HTR-8/SVneo (cell line): ENCODE measurements at places on chromosomes 4 and X.

- DNase-seq = no peak
Measured at GRCh38 chrX:76971393-76972376, 475.5 kb upstream of the FGF16 start.

DNA sequence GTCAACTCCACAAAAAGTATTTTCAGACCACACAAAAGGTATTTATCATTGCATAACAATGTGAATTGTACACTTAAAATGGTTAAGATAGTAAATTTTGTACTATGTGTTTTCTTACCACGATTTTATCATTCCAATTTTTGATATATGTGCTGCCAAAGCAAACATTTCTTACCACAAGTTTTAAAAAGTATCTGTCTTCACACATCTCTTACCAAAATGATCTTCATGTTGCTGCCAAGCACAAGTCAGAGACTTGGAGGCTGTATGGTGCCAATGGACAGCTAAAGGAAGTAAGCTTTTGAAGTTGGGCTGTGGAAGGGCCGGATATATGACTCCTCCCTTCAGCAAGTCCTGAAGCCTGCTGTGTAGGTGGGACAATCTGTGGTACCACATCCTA lies 67.9 kb downstream of the TMLHE start:
- DNase-seq = no peak

DNA sequence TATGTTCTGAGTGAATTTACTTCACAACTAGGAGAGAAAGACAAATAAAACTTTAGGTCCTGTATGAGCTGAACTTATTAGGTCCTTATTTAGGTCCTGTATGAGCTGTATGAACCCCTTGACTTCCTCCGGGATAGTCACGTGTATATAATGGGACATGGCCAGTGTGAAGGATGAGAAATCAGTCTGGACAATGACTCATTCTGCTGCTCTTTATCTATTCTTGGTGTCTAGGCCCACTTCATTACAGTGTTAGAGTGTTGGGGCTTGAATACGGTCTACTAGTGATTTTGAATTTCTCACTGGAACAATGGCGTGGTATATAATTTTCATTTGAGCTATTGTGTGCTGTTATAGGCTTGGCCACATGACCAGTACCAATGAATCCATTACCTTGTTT lies 21.9 kb downstream of the STK26 start:
- DNase-seq = no peak

DNA sequence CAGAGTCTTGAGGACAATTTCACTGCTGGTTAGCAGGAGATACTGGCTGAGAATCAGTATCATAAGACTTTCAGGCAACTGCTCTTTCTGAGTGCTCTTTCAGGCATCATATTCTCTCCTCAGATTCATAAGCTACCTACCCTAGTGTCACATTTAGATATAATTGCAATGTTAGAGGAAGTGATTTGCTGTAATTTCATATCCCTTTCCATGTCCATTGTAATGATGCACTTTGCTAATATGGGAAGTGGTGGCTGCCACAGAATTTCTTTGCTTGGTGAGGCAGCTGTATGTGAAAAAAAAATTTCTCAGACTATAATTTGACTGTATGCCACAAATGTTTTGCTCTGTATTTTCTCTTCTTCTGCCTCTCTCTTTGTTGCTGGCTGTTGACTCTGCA lies 63.3 kb downstream of the DOCK11 start:
- no peak for DNase-seq

DNA sequence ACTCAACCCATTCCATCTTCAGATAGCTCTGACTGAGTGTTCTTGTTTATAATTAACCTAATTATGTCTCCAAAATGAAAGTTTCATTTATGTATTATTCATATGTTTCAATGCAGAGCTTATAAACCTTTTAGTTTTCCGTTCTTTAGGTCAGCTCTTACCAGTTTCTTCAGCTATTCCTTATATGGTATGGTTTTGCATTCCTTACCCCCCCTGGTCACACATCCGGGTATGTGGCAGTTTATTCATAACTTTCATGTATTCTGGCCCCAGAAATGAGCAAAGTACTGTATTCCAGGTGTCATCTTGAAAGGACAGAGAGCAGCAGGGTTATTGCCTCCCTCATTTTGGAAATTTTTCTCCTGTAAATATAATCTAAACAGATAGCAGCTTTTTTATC lies 16.8 kb upstream of the IGSF1 start:
- DNase-seq = no peak

- DNase-seq = no peak
Measured at GRCh38 chr4:127484117-127484516, 148.6 kb upstream of the INTU start.

- DNase-seq = no peak
Measured at GRCh38 chr4:137644201-137644600, 111.9 kb upstream of the PCDH18 start.

- no peak for DNase-seq
Measured at GRCh38 chrX:68114573-68115129, 318.6 kb downstream of the OPHN1 start.

GRCh38 chr4:20359692-20360091 lies 108.0 kb downstream of the SLIT2 start:
- DNase-seq = no peak

GRCh38 chrX:54640736-54641135 lies 110.7 kb downstream of the GNL3L start:
- DNase-seq = no peak
